T-cell (primary cell): ENCODE measurements at places on chromosomes 16 and 17.

- no peak for DNase-seq
These were observed 122.6 kb upstream of the RPL38 start for GRCh38 chr17:74080656-74081582.

DNA sequence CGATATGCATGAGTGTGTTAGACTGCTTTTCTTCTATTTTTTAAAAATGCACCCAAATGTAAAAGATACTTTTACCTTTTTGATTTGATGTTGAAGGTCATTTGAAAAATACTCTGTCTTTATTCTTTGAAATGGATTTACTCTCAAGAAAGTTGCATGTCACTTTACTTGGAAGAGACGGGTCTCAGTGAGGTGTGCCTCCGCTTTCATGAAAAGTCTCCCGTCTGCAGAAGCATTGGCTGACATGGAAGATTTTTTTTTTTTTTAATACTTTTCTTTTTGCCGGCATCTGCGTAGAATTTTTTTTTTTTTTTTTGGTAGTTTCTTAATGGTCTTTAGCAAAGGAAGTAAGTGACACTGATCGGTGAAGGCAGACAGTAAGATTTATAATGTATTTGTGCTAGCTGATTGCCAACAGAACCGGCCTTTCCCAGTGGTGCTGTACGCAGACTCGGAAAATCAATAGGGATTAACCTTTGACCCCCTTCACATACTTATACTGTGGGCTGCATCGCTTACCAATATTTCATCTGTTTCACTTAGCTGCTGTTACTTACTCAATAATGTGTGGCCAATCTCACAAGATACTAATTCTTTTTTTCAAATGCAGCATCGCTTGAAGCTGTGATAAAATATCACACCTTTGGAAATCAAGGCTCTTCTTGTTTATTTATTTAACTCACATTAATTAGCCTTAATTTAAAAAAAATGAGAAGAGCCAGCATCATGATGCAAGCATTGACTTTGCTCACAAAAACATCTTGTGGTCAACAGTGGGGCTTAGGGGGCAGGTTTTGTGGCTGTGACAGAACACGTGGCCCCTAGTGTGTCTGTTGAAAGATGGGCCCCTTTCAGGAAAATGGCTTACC, 383.9 kb downstream of the WWOX start:
- DNase-seq, result no peak

GRCh38 chr16:53085931-53086421, 31.2 kb downstream of the CHD9 start:
- no peak for DNase-seq

DNA sequence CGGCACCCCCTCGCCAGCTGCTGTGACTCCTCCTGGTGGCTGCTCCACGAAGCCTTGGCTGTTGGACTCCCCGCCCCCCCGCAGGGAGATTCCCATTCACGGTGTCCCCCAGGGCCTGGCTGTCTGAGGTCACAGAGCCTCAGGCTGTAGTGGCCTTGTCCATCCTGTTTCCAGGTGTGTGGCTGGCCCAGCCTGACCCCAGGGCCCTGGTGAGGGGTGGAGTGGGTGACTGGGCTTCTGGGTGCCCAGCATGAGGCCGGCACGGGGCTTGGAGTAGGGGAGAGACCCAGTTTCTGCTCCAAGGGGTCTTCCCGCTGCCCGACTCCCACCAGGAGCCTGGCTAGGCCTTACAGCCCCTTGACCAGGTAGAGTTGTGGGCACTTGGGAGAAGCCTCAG, 10.4 kb downstream of the PRSS27 start:
- no peak for DNase-seq

DNA sequence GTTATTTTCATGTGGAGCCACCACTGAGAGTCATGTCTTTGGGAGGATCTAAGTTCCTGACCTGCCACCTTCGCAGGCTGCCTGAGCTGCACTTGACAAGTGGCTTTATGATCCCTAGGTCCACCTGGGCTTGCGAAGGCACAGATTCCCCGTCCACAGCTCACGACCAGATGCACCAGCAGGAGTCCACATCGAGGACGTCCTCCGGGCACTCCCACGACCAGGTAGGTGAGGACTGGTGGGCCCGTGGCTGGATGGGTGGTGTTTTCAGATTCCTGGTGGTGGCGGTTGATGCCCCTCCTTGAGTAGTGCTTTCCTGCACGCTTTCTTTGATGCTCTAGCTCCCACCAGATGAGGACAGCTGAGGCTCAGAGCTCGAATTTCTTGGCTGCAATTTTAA, 14.8 kb downstream of the FAM234A start:
- no peak for DNase-seq

DNA sequence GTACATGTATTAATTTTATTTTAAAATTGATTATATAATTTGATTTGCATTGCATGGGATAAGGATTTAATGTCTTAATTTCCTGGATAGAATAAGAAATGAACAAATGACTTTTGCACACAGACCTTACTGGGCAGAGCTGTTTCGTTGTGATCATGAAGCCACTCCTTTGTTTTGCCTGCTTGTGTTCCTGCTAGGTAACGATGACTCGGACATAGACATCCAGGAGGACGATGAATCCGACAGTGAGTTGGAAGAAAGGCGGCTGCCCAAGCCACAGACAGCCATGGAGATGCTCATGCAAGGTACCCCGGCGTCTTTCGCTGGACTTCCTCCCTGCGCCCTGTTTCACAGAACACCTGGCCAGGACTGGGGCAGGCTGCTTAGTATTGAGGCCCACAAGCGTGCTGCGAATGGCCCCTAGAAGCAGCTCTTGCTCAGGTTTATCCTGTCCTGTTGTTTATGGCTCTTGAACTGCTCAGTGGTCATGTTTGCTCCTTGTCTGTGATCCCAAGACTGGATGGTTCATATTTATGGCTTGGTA, 29.6 kb downstream of the CLUAP1 start:
- no peak for DNase-seq

DNA sequence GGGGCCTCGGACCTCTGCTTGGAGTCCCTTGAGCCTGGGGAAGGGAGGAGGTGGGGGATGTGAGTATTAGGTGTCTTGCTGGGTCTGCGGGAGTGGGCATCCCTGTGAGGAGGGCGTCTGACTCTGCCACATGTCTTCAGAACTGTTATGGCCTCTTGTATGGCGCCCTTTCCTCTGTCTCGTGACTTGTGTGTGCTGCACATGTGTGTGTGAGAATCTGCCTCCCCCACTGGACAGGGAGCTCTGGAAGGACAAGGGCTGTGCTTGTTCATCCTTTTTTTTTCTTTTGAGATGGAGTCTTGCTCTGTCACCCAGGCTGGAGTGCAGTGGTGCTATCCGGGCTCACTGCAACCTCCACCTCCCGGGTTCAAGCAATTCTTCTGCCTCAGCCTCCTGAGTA, 33.4 kb downstream of the ARHGAP23 start:
- no peak for DNase-seq

GRCh38 chr17:6257336-6257735, 177.6 kb downstream of the AIPL1 start:
- no peak for DNase-seq

GRCh38 chr16:55406651-55407050, 72.3 kb upstream of the MMP2 start:
- no peak for DNase-seq

DNA sequence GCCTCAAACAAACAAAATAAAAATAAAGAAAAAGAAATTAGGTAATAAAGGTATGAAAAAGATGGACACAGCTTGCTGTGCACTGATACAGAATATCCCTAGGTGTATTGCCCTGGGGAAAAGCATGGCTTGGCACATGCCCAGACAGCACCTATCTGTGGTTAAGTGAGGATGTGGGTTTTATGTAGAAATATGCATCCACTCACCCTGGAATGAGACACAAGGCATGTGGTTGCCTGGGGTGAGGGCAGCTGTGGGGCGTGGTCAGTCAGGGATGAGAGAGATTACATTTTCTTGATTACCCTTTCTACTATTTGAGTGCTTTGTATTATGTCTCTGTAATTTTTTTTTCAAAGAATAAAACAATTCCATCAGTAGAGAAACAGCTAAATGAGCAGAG, 6.9 kb downstream of the PLLP start:
- DNase-seq, result peak; percentile 70

DNA sequence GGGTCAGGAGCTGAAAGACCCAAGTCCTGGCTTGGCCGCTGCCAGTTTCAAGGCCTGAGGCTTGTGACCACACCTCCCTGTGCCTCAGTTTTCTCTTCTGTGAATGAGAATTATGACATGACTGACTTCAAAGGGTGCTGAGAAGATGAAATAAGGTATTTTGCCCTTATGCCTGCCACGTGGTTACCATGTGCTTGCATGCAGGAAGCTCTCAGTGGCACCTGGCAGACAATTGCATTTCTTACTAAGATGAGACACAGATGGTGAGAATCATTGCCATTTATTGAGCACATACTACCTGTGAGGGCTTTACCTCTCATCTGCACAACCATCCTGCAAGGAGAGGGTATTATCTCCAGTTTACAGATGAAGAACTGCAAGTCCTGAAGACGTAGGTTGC, 69.8 kb downstream of the MRM1 start:
- DNase-seq, result no peak

- no peak for DNase-seq
These were observed 32.5 kb downstream of the HOXB1 start for GRCh38 chr17:48498164-48498850.

GRCh38 chr16:3971706-3972105, 91.2 kb upstream of the CREBBP start:
- DNase-seq, result no peak

DNA sequence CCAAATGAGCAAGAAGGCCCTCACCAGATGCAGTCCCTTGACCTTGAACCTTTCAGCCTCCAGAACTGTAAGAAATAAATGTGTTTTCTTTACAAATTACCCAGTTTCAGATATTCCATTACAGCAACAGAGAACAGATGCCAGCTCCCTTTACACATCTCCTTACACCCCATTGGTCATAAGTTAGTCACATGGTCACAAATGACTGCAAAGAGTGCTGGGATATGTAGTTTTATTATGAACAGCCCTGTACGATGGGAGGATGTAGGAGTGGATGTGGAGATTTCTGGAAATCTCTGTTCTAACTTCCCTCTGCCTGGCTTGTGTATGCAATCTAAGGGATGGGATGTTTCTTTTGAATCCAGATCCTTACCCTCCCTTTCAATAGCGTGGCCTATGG, 13.3 kb upstream of the RPL38 start:
- no peak for DNase-seq

GRCh38 chr17:851924-852323, 69.8 kb downstream of the MRM3 start:
- no peak for DNase-seq

DNA sequence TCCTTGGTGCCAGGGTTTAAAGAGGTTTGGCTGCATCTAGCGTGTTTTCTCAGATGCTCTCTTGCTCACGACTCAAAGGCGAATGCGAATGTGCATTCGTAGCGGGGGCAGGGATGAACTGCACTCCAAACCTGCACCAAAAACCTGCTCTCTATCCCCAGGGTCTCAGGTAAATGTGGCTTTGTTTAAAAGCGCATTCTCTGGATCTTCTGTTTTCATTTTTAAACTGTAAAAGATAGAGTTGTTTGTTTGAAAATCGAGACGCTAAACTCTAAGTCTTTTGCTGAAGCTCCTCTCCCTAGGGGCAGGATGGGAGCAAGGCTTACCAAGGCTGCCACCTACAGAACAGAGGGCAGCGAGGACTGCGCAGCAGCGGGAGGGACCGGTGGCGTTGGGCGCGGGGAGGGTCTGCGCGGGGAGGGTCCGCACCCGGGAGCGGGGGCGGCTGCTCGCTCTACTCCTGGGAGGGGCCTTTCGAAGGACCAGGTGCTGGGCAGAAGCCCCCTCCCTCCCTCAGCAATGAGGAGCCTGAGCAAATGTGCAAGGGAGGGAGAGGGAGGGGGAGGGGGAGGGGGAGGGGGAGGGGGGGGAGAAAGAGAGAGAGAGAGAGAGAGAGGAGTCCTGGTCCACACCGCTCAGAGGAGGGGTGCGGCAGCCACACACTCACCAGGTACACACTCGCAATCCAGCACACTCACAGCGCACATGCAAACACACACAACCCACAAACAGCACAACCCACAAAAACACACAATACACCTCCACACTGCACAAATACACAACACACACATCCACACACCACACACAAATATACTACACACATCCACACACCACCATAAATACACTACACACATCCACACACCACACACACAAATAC, 142.8 kb downstream of the GRIN2A start:
- DNase-seq, result no peak

GRCh38 chr17:61404663-61404912, 4.9 kb downstream of the TBX2 start:
- DNase-seq, result no peak

DNA sequence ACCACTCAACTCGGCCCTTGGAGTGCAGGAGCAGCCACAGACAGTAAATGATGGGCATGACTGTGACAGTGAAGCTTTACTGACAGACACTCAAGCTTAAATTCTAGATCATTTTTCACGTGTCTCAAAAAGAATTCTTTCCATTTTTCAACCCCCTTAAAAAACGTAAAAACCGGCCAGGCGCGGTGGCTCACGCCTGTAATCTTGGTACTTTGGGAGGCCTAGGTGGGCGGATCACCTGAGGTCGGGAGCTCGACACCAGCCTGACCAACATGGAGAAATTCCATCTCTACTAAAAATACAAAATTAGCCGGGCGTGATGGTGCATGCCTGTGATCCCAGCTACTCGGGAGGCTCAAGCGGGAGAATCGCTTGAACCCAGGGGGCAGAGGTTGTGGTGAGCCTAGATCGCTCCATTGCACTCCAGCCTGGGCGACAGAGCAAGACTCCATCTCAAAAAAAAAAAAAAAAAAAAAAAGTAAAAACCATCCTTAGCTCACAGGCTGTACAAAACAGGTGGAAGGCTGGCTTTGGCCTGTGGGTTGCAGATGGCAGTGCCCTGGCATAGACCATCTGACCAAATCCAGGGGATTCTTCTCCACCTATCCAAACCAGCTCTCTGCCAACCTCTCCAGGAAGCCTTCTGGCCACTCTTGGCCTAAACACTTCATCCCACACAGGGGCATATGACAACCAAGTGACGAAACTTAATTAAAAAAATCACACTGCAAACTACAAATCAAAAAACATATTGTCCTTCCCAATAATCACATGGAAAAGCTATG, 18.3 kb downstream of the TBC1D16 start:
- no peak for DNase-seq

GRCh38 chr17:78029697-78030096, 71.2 kb downstream of the TNRC6C start:
- no peak for DNase-seq

GRCh38 chr17:66191593-66192377, at the start of gene CEP112:
Gene CEP112, minus strand, starts transcription at chr17:66192133.
- DNase-seq, result peak; percentile 73

- no peak for DNase-seq
These were observed 69.3 kb downstream of the DNAH3 start for GRCh38 chr16:21081329-21081728.
